ENCODE measurements at places on chromosomes 2 and 18.

- DNase-seq, result no peak
Measured at GRCh38 chr18:2304378-2305175, 266.7 kb downstream of the METTL4 start.

DNA sequence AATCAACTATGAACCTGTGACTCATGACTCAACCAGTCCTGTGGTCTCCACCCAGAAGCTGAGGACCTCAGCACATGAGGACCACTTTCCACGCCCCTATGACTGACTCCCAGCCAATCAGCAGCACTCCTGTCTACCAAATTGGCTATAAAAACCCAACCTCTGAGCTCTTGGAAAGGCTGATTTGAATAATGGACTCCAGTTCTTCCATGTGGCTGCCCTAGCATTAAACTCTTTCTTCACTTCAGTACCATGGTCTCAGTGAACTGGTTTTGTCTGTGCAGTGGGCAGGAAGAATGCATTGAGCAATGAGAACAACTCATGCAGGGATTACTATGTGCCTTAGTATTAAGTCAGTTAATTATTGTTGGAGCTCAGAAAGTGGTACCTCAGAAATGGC, 78.3 kb downstream of the CMPK2 start:
- DNase-seq, result no peak

DNA sequence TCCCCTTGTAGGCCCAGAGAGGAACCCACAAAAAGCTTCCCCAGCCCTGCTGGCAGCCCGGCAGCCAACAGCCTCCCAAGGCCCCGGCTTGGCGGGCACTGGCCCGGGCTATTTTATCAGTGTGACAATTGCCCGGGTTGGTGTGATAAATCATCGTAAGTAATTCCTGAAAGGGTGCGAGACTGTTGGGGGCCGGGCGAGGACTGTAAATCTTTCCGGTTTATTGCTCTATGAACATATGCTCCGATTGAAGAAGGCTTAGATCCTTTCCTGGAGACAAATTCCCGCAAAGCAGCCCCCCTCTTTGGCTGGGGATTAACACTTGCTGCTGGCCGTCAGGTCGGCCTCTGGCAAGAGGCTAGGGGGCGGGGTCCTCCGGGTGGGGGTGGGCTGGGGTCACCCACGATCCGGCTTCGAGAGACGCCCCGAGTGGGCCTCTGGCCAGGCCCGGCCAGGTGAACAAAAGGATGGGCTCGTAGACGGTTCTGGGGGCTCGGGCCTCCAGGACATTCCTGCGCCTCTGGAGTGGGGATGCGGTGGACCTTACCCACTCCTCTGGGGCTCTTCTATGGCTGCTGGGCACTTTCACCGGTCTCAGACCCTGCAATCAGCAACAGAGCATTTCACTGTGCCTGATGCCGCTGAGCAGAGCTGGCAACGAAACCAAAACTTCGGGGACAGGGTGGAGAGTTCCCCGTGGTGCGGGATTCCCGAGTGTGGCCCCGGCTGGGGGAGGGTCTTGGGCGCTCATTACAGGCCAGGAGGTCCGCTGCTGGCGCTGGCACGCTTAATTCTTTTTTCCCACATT, 2.0 kb downstream of the HOXD3 start:
- no peak for DNase-seq

GRCh38 chr2:25851740-25852503, 26.4 kb downstream of the ASXL2 start:
- no peak for DNase-seq

- DNase-seq, result no peak
Measured at GRCh38 chr2:127647242-127648190, 1.6 kb downstream of the GPR17 start.

- DNase-seq, result no peak
Measured at GRCh38 chr2:42804891-42805290, 12.5 kb upstream of the HAAO start.

DNA sequence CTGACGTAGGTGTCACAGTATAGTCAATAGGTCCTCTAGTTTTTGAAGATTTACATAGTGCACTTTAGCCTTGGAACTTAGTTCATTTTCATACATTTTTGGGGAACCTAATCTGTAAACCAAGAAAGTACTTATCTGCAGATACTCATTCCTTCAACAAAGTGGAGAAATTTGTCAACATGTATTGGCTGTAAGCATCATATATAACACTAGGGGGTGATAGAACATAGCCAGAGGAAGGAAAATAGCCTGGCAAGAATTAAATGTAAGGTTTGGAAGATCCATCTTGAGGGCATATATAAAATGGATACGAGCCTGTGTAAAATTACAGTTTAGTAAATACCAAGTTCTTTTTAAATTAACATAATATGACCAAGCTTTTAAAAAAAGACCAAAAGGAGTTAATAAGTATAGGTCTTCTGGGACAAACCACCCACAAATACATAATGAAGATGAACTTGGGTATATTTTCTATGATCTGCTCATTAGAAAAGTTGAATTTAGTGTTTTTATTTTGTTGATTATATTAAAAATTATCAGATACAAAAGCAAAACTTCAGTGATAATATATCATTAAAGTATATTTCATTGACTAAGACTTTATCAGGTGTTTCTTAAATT, 18.2 kb downstream of the RPL37A start:
- no peak for DNase-seq

- no peak for DNase-seq
Measured at GRCh38 chr2:183348492-183348891, 224.2 kb downstream of the NUP35 start.

GRCh38 chr2:37819186-37819585, 105.9 kb upstream of the RMDN2 start:
- no peak for DNase-seq

GRCh38 chr2:65722028-65722778, 289.8 kb upstream of the SPRED2 start:
- no peak for DNase-seq

DNA sequence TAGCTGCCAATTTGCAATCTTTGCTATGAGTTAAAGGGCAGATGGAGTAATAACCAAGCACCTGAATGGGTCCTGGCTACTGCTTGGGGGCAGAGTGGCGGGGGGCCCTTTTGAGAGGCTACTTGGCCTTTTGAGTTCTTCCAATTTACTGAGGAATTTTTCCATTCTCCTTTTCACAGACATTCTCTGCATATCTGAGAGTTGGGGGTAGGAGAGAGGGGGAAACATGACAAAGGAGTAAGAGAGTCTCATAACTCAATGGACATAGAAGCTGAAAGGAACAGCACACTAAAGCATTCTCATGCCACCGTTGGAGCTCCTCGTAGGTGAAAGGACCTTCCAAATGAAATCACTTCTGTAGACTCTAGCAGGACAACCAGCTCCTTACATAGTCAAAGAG, 16.1 kb downstream of the LGALSL start:
- DNase-seq, result no peak

DNA sequence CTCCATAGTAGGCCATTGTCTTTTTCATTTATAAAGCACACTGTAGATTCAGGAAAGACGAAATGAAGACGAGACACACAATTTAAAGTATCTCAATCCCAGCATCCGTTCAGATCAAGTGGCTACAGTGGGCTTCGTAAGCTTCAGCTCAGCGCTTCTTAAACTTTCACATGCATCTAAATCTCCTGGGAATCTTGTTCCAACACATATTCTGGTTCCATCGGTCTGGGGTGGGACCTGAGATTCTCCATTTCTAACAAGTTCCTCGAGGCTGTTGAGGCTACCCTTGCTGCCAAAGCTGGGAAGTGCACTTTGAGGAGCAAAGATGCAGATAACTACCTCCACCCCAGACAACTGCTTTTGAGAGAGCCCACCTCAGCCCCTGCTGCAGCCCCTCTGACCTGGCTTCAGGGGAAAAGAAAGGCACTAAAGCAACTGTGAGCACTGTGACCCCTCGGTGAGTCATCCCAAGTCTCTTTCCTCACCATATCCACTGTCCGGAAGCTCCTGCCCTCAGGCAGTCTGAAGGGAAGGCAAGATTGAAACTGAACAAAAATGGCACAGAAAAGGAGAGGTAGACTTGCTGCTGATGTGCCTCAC, 201.1 kb upstream of the FBXO11 start:
- DNase-seq, result no peak

DNA sequence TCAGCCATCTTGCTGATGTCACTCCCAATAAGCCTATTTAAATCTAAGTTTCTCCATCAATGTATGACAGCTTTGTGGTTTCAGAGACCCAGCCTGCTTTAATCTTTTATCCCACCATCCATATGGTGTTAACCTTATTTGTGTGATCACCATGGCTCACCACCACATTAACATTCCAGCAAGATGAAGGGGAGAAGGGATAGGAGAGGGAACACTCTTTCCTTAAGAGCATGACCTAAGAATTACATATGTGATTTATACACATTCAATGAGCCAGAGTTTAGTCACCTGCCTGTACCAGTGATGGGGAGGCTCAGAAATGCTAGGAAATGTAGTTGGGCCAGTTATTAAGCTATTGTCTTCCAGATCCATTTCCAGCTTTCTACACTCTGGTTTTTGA, 44.5 kb upstream of the CHN1 start:
- DNase-seq, result no peak

GRCh38 chr2:239177908-239178307, 222.9 kb downstream of the HDAC4 start:
- no peak for DNase-seq

DNA sequence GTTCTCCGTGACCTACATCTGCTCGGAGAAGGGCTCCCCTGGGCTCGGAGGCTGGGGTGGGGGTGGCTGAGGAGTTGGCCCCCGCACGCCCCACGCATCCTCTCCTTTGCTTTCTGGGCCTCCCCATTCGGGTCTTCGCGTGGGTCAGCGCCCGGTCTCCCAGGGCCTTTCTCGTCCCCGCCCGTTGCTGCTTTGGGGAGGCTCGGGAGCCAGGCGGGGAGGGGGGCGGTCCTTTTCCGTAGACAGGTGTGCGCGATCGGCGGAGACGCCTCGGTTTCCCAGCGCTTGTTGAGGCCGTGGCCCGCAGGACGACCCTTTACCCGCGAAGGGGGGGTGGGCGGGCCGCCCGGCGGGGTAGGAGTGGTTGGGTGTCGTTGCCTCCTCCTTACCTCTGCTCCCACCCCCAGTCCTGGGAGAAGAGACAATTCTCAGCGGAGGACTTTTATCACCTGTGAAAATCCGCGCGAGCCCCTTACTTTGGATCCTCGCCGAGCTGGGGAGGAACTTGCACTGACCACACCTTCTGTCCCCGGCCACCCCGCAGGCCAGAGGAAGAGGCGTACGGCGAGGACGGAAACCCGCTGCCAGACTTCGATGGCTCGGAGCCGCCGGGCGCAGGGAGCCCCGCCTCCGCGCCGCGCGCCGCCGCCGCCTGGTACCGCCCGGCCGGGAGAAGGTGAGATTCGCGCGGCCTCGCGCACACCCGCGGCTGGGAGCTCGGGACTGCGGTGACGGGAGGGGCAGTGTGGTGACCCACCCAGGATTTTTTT, 2.6 kb downstream of the ADCYAP1 start:
- DNase-seq, result no peak

- DNase-seq, result no peak
Measured at GRCh38 chr2:19158211-19158610, 200.2 kb downstream of the OSR1 start.

GRCh38 chr18:57154191-57154830, 7.4 kb downstream of the BOD1L2 start:
- DNase-seq, result no peak

- no peak for DNase-seq
Measured at GRCh38 chr2:77104554-77104953, 417.6 kb downstream of the LRRTM4 start.

- no peak for DNase-seq
Measured at GRCh38 chr2:136433261-136433660, 315.3 kb upstream of the CXCR4 start.

GRCh38 chr2:113755035-113755834, 1.2 kb downstream of the SLC35F5 start:
- DNase-seq, result no peak

- no peak for DNase-seq
Measured at GRCh38 chr18:51342815-51343214, 145.3 kb upstream of the MEX3C start.

- DNase-seq, result no peak
Measured at GRCh38 chr2:60707750-60708371, 48.2 kb upstream of the PAPOLG start.

DNA sequence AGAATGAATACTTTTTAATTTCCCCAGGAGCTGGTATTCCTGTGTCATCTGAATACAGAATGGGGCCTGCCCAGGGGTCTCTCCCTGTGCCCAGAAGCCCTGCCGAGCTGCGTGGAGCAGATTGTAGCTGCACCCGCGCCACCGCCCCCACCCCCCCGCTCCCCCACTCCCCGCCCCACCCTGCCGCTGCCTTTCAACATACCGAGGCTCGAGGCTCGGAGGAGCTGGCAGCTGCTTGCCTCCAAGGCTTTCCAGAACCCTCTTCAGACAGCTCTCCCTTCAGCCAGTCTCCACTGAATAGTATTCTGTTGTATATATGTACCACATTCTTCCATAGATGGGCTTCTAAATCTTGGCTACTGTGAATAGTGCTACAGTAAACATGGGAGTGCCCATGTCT, 150.7 kb downstream of the TSN start:
- DNase-seq, result no peak

DNA sequence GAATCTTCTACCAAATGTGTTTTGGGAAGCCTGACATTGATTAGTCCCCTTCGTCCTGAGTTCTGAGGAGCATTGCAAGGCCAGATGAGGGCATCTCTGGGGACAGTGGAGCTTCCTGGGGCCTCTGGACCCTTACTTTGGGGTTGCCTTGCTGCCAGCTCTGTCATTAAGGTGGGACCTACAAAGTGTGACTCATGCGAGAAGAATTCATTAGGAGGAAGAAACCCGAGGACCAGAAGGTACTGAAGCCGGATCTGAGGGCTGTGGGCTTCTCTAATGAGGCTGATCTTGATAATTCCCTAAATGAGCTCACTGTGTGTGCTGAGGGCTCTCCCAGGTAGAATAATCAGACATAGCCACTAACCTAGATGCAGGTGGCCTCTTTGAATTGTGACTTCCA, 695 bp upstream of the SCYGR2 start:
- DNase-seq, result no peak

DNA sequence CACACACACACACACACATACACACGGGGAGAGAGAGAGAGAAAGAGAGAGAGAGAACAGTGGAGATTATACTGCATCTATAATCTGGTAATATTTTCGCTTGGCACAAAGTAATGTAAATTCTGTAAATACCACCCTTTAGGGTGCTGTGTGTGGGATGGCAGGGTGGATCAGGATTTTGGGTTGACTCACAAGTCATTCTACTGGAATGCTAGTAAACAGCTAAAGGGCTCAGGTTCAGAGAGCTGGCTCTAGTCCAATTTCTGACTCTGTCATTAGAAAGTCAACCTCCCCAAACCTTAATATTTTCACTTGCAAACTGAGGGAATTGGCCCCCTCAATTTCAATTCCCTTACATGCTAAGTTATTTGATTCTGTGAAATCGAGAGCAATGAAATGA, 308.3 kb downstream of the TSN start:
- DNase-seq, result no peak

DNA sequence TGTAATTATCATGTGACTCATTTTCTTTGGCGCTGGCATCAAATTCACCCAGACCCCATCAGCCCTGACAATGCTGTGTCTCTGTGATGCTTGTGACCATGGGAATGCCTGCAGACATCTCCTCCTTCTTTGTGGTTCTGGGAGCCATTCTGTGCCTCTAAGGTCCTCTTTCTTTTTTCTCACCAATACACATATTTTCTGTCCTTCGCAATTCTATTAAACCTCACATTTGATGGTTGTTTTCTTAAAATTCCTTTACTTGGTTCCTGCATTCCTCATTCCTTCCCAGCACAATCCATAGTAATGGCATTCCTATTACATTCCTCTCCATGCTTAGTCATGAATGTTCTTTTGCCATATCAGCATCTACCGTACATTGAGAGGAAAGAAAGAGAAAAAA, 375.3 kb downstream of the PIK3C3 start:
- no peak for DNase-seq

Data from vagina (tissue), 2 donors.